Activated naive CD4-positive, alpha-beta T cell treated with anti-CD3 and anti-CD28 coated beads, Interleukin-2, amount 50 U/mL, for 72 hours (primary cell): ENCODE measurements at places on chromosomes 13 and 19. TPM values are rescaled to one million over a fixed set of nuclear protein-coding genes. Genes with fewer than 3 reads are reported as not detected.

GRCh38 chr13:26727633-26728032, 33.0 kb downstream of the GPR12 start:
- no peak for DNase-seq

DNA sequence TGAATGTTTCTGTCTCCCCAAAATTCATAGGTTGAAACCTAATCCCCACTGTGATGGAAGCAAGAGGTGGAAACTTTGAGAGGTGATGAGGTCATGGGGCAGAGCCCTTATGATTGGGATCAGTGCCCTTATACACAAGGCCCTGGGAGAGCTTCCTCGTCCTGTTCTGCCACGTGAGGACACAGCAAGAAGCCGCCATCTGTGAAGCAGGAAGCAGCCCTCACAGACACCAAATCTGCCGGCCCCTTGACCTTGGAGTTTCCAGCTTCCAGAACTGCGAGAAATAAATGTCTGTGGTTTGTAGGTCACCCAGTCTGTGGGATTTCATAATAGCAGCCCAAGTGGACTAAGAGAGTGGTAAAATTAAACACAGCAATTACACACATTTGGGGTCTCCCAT, 737.4 kb downstream of the UQCRFS1 start:
- DNase-seq: no peak

- peak; percentile 80 for DNase-seq
These were observed 441 bp upstream of the ZNF559 start for GRCh38 chr19:9323557-9323918.

- DNase-seq: peak; percentile 17
These were observed 146.7 kb upstream of the FNDC3A start for GRCh38 chr13:48828962-48829411.

The DPF1 gene
- not detected for total RNA-seq

GRCh38 chr13:25630329-25630900, 258.6 kb downstream of the ATP8A2 start:
- no peak for DNase-seq

The APOC4 gene
- not detected for total RNA-seq

- DNase-seq: peak; percentile 72
These were observed 4.1 kb upstream of the CD79A start for GRCh38 chr19:41872775-41873647.

The TMEM143 gene
- 48.1 TPM for total RNA-seq

The USHBP1 gene
- 0.43 TPM for total RNA-seq

DNA sequence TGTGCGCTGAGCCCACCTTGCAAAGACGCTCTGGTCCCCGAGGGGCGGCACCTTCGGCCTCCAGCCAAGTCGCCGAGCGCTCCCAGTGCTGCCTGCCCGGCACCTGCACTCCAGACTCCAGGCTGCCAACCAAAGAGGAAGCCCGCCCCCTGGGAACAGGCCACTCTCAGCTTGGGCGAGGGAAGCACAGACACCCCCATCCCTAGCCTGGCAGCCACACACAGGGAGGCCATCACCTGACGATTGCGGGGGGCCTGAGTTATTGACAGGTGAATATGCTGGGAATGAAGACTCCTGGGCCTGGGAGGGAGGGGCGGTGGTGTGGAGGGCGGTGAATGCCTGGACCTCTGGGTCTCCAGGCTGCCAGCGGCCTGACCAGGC, 10.3 kb upstream of the ZNF492 start:
- no peak for DNase-seq

DNA sequence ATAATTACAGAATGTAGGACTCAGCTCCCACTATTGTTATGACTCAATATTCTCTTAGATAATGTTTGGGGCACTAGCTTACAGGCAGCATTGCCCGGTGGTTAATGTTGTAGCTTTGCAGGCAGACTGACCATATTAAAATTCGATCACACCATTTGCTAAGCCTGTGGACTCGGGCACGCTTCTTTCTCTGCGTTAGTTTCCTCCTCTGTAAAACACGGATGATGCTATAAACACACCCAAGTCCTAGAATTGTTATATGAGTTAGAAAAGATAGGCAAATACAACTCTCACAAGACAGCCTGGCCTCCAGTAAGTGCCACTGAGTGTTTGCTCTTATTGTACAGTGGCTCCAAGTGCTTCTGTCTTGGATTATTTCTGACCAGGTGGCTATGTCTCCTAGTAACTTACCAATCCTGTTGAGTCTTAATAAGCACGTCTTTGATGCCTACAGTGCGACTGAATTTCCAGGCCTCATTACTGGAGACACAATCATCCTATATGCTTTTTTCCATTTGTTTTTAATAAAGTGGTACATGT, 50.0 kb upstream of the ALOX5AP start:
- no peak for DNase-seq

DNA sequence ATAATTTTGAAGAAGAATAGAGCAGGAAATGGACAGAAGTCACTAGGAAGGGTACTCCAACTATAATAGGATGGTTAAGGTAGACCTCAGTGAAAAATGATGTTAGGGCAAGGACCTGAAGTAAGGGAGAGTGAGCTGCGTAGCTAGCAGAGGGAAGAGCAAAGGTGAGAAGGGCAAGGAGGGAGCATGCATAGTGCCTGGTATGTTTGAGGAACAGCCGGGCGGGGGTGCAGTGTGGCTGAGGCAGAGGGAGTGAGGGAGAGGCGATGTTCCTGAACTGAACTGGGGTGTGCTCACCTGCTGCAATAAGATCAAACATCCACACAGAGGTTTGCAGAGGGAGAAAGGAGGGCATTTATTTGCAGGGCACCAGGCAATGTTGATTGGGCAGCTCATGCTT, 110.4 kb downstream of the DNAJC15 start:
- DNase-seq: no peak

GRCh38 chr13:66835040-66835628, 395.0 kb downstream of the PCDH9 start:
- DNase-seq: no peak

- DNase-seq: no peak
These were observed 26.6 kb upstream of the GSX1 start for GRCh38 chr13:27765650-27766049.

DNA sequence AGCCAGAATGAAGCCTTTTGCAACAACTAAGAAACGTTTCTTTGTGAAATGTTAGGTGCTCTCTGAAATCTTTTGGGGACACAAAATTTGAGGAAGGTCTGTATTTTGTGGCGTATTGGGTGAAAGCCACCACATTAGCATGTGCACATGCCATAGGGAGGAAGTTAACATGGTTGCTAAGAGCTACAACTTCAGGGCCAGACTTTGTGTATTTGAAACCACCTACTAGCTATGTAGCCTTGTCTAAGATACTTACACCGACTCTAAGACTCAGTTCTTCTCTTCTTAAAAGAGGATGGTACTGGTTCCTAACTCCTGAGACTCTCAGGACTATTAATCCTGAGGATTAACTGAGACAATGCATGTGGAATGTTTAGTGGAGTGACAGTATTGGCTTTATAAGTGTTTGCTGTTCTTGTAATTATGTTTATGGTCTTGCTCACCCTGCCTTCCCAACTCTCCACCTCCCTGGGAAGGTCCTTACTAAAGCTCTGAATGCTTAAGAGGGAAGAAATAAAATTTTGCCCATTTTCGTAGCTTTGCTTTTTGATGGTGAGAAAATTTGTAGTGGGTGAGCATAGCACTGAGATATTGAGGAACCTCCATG, 15.5 kb downstream of the SERP2 start:
- no peak for DNase-seq

- DNase-seq: no peak
These were observed 215.6 kb downstream of the SLC7A1 start for GRCh38 chr13:29379865-29380264.

- no peak for DNase-seq
These were observed 111.4 kb downstream of the FRY start for GRCh38 chr13:32142956-32143375.
